ENCODE measurements at places on chromosomes 3 and 15. TPM values are rescaled to one million over a fixed set of nuclear protein-coding genes. Genes with fewer than 3 reads are reported as not detected.

The IQCF5 gene
- not detected for total RNA-seq

The GADL1 gene
- total RNA-seq: 4.5 TPM

The ECE2 gene
- total RNA-seq: 0.42 TPM

The PLA2G4E gene
- not detected for total RNA-seq

The MRPL47 gene
- total RNA-seq: 32.3 TPM

The NECTIN3 gene
- 31.8 TPM for total RNA-seq

The AMIGO3 gene
- not detected for total RNA-seq

The ZBTB47 gene
- 152 TPM for total RNA-seq

The GOLGA8J gene
- total RNA-seq: not detected

GRCh38 chr15:57421110-57421509 is 44.8 kb downstream of the CGNL1 start:
- ATAC-seq: no peak

DNA sequence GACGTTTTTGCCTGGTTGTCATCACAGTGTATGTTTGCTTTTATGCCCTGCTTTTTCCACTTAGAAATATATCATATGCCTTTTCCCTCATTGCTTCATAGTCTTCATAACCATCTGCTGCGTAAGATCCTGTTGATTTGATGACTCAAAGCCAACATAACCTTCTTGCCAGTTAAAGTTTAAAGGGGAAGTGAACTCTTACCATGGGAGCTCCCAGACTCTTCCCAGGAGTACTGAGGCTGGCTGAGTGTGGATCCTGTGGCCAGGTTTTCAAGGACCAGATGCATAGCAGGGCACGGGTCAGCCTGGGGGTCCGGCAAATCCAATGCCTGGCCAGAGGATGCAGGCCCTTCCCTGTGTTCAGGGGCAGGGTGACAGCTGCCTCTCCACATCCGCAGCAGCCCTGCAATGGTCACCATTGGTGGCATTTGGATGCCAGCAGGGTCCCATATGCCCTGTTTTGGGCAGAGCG is 42.0 kb upstream of the SACM1L start:
- peak; percentile 83 for ATAC-seq

DNA sequence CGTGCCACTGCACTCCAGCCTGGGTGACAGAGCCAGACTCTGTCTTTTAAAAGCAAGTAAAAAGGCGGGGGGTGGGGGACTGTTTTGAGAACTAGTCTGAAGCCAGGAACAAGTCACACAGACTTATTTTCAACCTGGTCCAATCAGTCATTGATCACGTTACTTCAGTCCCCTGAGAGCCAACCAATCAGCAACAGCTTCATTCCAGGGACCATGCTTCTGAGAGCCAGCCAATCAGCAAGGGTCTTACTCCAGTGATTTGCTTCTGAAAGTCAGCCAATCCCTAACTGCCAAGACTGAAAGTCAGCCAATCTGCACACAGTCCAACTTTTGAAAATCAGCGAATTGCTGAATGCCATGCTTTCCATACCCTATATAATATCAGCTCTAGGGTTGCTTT is 48.6 kb upstream of the C15orf39 start:
- ATAC-seq: no peak

GRCh38 chr15:59268852-59269407 is 62.3 kb downstream of the LDHAL6B start:
- no peak for ATAC-seq

DNA sequence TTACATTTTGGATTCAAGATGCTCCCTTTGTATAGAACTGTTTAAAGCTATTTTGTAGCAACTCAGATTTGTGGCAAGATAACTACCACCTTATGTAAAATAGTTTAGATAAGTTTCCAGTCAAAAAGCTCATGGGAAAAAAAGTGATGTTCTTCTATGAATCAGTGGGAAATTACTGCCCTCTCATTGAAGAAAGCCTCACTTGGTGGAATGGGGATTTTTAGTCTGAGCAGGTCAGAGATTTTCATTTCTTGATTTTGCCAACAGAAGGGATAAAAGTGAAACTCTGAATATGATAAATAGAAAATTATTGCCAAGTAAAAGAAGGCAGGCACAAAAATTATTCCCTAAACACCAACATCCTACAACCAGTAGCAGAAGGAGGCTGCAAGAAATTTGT is 25.8 kb upstream of the CSTA start:
- no peak for ATAC-seq

DNA sequence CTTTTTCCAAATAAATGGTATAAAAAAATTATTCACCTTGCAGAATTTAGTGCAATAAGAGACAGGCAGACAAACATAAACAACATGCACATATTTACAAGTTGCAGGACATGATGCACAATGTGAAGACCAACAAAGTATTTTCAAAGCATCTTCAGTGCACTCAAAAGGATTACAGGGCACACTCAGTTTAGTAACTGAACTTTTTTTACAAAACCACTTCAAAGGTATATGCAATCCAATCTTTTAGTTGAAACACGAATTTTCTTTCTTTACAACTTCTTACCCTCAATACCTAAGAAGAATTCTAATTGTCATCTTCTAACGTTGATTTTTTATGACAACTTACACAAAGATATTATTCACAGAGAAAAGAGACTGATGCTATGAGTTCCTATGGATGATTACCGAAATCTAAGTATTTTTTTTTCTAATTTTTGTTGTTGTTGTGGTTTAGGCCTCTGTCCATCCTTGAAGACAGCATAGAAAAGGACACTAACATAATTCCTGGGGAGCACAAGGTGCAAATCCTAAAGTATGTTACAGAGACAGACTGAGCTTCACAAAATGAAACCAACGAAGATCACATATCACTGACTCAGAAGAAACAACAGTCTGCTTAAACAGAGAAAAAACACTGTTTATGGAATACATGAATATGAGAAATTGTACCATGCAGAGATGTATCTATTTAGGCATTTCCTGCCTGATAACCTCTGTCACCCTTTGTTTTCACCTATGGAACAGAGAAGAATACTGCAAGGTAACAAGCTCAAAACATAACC is 50.3 kb downstream of the ZMAT3 start:
- ATAC-seq: no peak

- peak; percentile 59 for ATAC-seq
These were observed 35.4 kb downstream of the OSBPL10 start for GRCh38 chr3:31945738-31946052.

DNA sequence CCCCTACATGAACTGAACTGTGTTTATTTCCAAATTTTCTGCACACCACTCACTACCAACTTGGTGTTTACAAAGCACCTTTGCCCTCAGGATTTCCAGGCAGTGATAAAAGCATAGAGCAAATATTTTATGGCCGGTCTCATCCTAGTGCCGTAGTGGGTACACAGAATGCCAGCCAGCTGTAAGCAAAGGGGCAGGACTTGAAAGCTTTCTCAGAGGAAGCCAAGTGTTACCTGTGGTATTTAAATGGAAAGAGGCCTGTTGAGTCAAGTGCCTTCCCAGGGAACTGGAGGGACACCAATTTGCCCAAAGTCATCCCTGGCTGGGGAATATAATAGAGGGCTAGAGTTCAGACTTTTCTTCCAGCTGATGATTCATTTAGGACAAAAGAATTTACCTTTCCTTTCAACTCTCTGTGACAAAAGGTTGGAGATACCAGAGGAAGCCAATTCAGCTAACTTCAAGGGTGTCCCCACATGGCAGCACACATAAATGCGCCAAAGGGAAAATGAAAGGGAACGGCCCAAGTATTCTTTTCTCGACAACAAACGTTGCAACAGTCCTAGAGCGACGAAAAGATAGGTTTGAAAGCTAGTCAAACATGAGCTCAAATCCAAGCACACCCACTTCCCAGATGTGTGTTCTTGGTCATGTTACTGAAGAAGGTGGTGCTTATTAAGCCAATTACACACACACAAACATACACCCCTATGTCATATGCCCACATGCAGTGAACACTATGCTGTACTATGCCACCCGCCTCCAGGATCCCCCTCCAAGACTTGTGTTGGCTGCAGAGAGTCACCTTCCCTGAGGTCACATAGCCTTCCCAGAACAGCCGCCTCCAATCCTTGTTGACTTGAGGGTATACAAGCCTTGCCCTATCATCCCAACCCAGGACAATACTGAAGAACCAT is 27.7 kb downstream of the MAGI1 start:
- no peak for ATAC-seq

- ATAC-seq: no peak
These were observed 36.1 kb upstream of the ACKR4 start for GRCh38 chr3:132561003-132561402.

DNA sequence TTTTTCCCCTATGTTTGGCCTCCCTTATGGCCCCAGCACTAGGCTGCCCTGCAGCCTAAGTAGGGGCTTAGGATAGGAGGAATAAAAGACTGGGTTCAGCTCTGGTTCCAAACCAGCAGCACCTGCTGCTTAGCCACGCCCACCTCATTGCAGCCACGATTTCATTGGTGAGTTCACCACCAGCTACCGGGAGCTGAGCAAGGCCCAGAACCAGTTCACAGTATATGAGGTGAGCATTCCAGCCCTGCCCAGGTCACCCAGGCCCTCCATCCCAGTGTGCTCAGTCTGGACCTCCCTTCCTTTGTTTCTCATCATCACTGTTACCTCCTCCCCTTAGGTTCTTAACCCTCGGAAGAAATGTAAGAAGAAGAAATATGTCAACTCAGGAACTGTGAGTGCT is 11.5 kb downstream of the CPNE9 start:
- ATAC-seq: peak; percentile 8

GRCh38 chr3:188296761-188297612 is 143.0 kb downstream of the LPP start:
- peak; percentile 57 for ATAC-seq

DNA sequence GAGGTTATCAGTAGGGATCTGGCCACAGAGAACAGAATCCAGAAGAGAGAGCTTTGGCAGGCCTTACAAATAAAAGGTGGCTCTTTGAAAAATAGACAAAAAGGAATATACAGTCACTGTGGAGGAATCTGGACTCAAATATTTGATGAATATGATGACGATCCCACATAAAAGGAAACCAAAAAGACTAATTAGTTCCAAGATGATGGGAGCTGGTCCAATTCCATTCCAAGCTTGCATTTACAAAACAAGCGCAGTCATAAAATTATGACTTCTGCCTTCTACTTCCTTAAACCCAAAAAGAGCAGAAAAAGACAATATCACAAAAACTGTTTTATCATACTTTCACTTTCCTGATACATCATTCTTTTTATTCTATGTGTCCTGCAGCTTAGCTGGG is 285.8 kb downstream of the DIPK2A start:
- ATAC-seq: no peak

GRCh38 chr15:80431635-80432344 is 27.6 kb downstream of the ARNT2 start:
- no peak for ATAC-seq

DNA sequence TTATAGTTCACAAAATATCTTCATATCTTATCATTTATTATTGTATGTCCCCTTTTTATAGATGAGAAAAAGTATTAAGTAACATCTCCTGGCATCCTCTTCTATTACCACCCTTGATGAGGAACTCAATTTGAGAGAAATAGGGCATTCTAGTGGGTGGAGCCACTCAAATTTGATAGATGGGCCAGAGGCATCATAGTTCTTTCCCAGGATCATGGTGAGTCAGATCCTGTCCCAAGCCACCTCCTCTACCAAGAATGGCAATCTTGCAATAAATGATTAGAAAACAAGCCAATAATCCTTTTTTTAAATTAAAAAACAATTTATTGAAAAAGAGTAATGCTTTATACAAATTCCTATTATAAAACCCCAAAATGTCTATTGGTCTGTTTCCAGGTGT is 16.8 kb downstream of the CLDN1 start:
- no peak for ATAC-seq

DNA sequence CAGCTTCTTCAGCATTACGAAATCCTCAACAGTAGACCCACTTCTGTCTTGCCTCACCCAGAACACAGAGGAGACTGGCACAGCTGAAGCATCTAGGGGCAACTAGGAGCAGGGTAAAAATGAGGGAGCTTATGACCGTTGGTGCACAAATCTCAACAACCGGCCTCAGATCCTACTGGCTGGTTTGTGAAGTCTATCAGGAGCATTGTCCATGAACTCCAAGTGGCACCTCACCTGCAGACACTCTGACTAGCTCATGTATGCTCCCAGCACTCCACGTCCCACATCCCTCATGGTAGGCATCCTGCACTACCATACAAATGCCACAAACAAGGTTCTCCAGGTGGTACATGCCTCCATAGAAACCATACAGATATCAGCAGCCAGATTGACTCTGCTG is 163.1 kb downstream of the TLE3 start:
- ATAC-seq: no peak

DNA sequence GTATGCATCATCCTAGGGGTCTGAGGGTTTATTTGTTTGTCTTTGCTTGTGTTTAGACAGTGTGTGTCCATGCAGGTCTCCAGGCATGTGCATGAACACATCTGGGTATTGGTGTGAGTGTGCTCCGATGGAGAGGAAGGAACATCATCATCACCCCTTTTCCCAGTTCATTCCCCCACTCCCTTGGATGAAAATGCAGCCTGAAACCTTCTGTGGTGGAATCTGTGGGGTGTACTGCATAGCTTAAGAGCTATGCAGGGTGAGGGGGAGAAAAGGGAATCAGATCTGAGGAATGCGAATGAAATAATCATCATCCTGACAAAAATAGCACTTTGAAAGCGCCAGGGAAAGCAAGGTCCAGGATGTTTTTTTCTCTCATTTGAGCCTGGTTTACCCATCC is 520.1 kb downstream of the NTRK3 start:
- no peak for ATAC-seq

DNA sequence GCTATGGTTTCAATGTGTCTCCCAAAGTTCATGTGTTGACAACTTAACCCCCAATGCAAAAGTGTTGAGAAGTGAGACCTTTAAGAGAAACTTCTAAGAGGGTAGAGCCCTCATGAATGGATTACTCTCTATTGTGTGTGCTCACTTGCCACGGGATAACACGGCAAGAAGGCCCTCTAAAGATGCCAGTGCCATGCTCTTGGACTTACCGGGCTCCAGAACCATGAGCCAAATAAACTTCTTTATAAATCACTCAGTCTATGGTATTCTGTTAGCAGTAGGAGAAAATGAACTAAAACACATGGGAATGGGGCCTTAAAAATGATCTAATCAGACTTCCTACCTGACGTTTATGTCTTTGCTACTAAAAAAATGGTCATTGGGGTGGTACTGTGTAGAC is 2.6 kb upstream of the TCF12 start:
- ATAC-seq: no peak

DNA sequence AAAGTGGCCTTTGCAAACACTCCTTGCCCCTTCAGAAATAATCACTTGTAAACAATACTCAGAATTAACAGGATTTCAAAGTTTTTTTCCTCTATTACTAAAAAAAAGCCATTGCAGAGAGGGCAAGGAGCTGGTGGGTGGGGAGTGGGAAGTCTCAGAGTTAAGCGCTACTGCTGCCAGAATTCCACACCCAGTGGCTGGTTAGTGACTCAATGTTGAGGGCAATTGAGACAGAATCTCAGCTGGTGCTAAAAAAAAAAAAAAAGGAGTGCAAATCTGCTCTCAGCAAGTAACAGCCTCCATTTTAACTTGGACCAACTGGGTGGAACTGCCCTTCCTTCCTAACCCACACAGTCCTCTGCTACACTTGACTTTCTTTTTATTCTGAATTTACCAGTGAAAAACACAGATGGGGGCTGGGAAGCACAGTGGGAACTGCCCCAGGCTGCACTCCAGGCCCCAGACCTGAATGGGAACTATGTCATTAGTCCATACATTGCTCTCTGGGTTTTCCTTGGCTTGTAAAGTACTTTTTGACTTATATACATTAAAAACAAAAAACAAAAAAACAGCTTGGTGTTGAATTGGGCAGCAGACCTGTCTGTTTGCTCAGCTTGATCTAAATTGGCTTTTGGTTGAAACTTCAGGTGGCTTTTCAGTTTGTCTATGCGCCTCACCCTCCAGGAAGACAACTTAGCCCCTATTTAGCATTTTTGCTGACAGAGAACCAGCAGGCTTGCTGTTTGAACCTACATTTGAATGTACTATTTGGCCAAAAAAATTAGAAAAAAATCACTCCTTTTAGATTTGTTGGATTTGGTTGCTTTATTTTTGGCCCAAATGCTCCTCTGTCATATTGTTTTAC is 357.8 kb upstream of the TBL1XR1 start:
- peak; percentile 46 for ATAC-seq

Data from gastroesophageal sphincter (tissue), 4 donors.